ENCODE measurements at places on chromosomes 3 and 15.

- no peak for DNase-seq
Measured at GRCh38 chr3:127789990-127790881, 32.1 kb downstream of the MGLL start.

DNA sequence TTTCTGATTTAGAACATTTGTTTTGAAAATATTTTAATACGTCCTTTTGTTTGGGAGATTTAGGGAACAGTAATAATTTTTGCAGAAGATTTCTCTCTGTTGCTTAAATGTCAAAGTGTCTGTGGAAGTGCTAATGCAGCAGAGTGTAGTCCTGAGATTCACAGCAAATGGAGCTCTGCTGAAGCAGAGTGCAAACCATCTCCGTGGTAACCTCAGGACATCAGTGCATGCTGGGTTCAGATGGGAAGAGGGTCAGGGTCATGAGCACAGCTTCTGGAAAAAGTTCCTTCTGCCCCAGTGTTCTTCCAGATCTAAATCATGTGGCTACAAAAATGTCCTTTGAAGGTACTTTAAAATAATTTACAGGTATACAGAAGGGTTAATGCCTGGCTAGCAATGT lies 39.9 kb upstream of the SLC9A9 start:
- DNase-seq, result no peak

GRCh38 chr15:28047277-28047676 lies 51.8 kb downstream of the OCA2 start:
- no peak for DNase-seq

- no peak for DNase-seq
Measured at GRCh38 chr3:74523811-74524210, 90.6 kb downstream of the CNTN3 start.

DNA sequence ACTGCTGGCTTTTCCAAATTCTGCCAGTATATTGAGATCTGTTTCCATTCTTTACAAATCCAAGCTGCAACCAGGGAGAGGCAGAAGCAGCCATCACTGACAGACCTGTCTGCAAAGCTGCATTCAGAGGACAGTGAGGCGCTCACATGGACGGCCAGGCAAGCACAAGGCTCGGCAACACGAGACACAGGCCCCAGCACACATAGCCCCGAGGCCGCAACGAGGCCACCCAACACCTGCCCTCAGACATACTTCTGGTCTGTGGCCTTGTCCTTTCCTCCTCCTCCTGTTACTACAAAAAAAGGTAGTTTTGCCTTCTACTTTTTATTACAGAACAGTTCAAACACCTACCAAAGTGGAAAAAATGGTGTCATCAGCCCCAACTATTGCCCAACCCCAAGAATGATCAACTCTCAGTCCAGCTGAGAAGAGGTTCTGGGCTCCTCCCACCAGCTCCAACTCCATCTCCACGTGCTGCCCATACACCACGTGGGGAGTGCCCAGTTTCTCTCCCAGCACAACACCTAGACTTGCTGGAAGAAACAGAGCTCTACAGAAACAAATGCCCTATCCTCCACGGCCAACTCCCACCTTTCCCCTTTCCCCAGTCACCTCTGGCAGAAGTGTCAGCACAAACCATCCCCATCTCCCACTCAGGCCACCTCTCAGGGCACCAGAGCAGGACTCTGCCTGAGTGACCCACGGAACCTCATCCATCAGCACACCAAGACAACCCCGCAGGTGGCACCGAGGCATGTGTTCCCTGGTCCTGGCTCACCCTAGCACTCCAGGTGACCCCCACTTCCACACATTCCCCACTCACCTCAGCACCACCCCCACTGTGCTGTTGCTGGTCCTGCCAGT lies 7.4 kb downstream of the ZXDC start:
- no peak for DNase-seq

- DNase-seq, result no peak
Measured at GRCh38 chr15:36766449-36766848, 187.0 kb downstream of the CDIN1 start.

GRCh38 chr15:55921744-55922143 lies 71.7 kb downstream of the NEDD4 start:
- DNase-seq, result no peak

DNA sequence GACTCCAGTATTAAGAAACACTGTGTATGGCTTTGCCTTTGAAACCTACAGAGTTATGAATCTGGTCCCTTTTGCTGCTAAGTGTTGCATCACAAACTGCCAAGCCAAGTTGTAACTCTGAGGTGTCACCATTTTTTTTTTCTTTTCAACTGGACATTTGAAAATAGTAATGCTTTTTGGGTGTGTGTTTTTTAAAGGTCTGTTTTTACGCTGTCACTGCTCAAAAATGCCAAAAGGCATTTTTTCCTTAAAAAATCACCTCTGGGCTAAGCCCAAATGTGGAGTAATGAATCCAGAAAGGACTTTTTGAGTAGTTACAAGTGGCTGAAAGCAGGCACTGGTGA lies 9.5 kb downstream of the SMAD3 start:
- DNase-seq, result no peak

DNA sequence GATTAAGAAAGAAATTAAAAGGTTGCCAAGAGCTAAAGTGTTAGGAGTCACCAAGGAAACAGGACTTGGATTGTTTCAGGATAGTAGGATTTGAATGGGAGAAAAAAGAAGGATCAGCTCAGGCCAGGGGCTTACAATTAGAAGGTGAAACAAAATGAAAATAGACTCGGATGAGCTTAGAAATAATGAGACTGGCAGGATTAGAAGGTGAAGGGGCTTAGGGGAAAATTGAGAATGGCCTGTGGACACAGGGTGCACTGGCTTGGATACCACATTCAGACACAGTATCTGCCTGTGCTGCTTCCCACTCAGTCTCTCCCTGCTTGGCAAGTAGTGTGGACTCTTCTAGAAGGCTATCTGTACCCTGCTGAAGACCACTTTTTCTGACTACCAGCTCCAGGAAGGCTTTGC lies 206.1 kb upstream of the ATP10A start:
- no peak for DNase-seq

GRCh38 chr3:172372895-172373294 lies 75.4 kb downstream of the GHSR start:
- DNase-seq, result no peak

DNA sequence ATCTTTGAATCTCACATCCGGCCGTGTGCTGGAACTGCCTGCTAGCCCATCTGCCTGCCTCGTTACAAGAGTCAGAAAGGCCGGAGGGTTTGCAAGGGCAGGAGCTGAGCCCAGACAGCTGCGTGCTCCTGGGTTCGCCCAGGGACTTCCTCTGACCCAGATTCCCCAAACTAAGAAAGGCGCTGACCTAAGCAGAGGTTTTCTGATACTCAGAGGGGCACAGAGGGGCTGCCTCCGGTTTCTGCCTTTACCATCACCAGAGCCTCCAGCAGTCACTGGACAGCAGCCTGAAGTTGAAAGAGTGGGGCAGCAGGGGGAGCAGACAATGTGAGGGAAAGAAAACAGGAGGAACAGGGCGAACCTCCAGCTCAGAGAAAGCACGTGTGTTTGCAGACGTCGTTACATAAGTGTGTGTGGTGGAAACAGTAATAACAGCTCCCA lies 33.4 kb upstream of the RAD18 start:
- DNase-seq, result no peak

- no peak for DNase-seq
Measured at GRCh38 chr3:61847784-61848462, 286.6 kb downstream of the PTPRG start.

DNA sequence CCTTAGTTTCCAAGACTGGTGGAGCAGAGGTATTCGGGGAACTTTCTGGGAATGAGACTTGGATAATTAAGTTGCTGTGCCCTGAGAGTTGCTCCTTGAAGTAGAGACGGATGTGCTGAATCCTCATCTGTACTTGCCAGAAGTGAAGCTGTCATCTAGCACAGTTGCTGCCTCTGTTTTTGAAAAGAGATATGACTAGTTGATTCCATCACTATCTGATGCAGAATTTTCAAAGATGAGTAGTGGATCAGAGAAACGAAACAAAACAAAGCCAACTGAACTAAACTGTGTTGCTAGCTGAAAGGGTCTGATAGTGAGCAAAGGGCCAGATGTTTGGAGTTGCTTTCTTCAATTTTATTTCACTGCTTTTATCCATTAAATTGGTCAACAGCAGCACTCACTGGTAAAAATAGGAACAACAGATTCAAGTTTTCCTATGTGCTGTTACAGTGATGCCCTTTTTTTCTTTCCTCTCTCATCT lies 52.7 kb downstream of the MITF start:
- no peak for DNase-seq

DNA sequence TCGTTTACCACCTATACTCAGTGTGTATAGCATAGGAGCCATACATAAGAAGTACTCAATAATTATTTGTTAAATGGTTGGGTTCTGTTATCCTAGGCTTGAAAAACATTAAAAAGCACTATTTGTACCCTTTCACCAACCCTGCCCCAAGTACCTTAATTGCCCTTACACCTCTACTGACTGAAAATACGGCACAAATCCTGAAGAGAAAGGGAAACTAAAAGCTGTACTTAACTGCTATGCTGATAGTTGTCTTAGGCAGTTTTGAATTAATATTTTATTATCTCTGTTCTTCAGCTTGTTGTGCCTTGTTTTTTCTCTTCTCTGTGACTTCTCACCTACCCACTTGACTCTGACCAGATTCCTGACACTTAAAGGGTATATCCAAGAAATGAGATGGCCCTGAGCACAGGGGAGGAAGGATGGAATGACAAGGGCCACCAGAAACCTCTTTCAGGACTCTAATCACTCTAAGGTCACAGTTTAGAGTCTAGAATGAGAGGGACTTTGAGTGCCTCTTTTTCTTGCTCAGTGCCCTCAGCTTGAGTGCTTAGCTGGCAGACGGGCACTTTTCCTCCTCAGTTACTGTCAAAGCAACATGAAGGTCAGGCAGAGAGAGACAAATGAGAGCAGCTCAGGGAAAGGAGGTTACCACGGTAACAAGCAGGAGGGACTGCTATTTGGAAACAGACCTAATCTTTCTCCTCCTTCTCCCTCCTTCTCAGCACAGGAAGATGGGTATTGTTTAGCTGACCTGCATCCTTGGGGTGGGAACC lies 136.5 kb downstream of the ZNF609 start:
- DNase-seq, result peak; percentile 54

DNA sequence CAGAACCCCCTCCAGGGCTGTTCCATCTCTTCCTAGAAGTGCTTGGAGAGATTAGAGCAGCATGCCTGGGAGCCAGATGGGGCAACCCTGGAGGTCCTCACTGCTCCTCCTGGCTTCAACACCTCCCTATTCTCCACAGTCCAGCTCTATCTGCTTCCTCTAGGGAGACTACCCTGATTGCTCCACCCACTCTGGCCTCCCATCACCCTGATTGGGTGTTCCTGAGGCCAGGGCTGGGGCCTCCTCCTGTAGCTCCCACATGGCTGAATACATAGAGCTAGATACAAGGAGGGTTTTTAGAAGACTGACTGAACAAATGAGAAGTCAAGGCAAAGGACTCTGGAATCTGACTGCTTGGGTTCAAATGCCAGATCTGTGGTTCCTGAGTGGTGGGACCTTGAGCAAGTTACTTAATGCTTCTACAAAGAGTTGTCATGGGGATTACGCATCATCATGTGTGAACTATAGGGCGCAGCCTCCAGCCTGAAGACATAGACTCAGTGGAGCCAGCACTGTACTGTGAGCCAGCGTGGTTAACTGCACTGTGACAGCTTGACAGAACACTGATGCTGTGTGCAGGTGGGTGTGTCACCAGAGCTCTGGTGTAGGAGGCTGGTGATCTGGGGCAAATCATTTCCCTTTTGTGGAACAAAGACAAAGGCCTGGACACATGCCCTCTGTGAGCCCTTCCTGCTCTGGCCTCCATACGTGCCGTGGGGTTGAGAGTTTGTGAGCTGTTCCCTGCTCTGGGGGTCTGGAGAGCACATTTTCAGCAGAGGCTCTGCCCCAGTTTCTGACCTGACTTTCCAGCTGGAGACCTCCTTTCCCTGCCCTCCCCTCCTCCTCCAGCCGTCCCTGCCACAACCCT lies 74.8 kb downstream of the SCN5A start:
- DNase-seq, result no peak

DNA sequence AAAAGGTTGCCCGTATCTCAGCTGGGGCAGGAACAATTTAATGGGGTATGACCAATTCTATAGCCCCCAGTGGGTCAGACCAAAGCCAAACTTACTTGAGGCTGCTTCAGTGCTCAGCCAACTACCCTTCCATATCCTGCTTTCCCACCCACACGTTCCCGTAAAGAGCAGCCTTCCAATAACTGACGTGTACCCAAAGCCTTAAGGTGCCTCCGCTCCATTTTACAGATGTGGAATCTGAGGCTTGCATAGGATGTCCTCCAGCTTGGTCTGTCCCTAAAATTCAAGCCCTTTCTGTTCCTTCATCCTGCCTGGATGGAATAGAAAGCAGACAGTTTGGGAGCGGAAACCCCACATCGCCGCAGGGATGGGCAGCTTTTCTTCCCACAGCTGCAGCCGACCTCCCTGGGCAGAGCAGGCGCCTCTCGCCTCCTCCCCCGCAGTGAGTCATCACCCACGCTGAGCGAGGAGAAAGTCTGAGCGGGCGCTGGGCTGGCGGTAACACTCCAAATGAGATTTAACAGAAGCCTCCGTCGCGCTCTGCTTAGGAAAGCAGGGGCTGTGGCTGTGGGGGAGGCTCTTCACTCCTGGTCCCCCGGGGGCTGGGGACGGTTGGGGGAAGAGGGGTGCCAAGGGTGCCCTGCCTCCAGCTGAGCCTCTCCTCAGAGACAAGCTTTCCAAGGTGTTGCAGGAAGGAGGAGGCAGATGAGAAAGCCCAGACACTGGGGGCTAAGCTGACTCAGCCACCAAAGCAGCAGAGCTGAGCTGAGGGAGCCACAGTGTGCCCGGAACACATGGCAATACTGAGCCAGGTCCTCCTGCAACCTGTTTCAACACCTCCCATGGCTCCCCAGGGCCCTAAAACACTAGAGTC lies 57.8 kb upstream of the HRH1 start:
- peak; percentile 16 for DNase-seq

GRCh38 chr15:28099555-28100140 lies 533 bp upstream of the OCA2 start:
- DNase-seq, result no peak

- DNase-seq, result no peak
Measured at GRCh38 chr3:177679568-177680471, 482.5 kb upstream of the TBL1XR1 start.

- no peak for DNase-seq
Measured at GRCh38 chr3:14290631-14291385, 111.6 kb upstream of the SLC6A6 start.

GRCh38 chr3:134028486-134029255 lies 1.1 kb downstream of the SLCO2A1 start:
- DNase-seq, result no peak

GRCh38 chr3:59775106-59775505 lies 725.3 kb upstream of the CFAP20DC start:
- no peak for DNase-seq

- no peak for DNase-seq
Measured at GRCh38 chr3:72157748-72158638, 373.0 kb upstream of the PROK2 start.

- DNase-seq, result no peak
Measured at GRCh38 chr3:42270561-42270960, 4.6 kb upstream of the CCK start.
